ENCODE measurements at places on chromosomes 5 and 9.

DNA sequence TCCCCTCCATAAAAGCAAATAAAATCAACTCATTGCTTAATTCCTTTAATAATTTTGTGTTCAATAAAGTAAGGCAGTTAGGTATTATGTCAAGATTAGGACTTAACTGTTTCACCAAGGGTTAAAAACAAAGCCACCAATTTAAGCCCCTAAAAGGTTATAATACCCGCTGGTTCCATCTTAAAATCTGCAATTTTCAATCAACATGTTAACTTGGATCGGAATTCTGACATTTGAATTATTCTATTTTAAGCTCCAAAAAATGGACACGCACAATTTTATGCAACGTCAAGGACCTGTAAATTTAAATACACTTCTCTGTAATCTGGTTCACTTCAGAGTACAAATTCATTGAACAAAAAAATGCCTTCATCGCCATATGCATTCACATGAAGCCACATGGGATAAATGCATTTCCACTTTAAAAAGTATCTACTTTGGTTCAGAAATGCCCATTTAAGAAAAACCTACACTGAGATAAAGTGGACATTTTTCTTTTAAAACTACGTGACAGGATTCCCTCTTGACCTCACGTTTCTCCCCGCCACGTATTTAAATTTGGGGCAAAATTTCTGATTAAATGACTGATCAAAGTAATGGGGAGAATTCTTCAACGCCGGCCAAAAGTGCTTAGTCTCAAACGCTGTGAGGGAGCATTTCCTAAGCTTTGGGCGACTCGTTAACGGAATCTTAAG is 721 bp downstream of the GIN1 start:
- DNase-seq = no peak

DNA sequence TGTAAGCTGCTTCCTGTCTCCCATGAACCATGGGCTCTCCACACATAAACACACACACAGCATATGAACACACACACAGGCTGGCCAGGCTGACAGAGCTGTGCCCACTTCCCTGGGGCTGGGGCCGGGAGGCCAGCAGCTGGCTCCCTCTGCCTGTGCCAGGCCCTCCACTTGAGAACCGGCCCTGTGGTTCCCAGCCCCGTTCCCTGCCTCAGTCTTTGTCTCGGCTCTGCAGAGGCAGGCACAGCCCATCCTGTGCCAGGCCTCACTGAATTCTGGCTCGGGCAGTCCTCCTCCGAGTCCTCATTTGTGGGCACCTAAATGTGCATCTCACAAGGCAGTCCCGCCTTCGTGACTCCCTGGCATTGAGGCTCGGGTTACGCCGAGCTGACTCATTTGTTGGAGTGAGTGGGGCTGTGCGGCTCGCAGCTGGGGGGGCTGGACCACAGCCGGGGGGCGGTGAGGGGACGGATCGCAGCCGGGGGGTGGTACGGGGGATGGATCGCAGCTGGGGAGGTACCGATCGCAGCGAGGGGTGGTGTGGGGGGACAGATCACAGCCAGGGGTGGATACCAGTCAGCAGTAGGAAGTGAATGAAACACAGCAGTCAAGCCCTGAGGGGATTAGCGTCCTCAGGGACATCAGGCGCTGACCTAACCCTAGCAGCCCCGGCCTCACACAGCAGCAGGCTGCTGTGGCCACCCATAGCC is 72.3 kb downstream of the PSMB7 start:
- DNase-seq = no peak

DNA sequence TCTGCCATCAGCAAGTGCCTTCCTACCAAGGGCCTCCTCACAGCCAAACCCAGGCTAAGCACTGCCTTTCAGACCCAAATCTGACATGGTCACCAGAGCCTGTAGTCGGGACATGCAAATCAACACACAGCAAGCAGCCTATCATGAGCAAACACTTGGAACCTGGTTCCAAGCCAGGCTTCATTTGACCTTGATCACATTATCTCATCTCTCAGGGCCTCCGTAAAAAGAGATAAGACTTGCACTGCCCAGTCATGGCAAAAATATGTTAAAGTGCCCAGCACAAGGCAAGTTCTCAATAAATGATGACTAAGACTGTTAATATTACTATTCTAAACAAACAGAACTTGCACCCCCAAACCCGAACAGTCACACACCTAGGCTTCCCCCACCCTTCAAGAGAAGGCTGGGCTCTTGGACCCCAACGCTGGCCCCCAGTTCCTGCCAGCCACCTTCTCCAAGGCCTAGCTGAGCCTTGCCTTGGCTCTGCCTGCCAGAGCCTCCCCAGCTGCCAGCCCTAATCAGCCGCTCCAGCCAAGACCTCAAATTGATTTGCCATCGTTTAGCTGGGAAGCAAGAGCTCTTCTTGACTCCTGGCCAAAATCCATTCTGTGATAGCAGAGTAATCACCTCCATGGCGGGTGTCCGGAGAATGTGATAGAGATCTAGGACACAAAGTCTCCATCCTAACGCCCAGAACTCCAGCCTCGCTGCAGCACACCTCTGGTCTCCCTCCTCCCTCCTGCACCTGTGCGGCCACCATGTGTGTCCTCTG is 18.7 kb downstream of the CPLX2 start:
- no peak for DNase-seq

DNA sequence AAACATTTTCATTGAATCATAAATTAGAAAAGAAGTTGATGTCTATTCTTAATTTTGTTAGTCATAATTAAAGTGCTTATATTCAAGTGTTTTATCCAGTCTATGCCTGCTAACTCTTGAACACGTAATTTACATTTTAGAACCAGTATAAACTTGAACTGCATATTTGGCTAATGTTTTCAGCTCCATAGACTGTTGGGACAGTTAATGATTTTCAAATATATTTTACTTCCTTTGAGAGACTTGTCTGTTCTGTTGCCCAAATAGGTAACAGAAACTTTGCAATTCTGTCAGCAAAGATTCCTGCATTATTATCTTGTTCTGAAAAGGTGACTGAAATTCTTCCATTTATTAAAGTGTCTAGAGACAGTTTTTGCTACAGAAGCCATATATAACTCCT is 7.8 kb downstream of the ITGA2 start:
- no peak for DNase-seq

GRCh38 chr5:119743927-119744326 is 114.6 kb downstream of the FAM170A start:
- DNase-seq = no peak

DNA sequence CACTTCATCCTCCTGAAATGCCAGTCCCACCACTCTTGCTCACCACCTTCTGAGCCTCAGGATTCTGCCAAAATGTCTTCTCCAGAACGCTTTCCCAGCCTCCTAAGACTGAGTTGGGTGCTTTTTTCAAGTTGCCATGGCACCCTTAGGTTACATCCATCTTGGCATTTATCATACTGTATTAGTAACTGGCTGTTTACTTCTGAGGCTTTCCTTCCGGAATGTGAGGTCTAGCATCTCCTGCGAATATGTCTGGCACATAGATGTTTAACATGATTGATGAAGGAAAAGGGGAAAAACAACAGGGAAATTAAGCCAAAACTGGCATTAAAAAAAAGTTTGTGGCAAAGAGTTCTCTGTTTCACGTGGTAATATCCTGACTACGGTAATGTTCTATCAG is 24.9 kb downstream of the RNF130 start:
- no peak for DNase-seq

DNA sequence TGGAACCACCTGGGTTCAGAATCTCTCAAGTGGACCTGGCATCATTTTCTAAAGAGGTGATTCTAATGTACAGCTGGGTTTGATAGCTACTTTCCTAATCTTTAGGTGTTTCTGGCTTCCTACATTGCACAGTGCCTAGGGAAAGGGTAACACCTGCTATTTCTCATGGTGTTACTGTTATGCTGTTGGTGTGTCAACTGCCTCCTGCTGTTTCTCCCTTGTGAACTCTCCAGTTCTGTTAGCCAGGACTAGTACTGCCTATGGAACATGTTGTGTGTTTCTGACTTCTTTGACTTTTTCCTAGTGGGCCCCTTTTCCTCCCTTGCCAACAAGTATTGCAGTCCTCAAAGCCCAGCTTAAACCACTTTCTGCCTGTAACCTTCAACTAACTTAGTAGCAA is 5.5 kb downstream of the ARHGEF28 start:
- no peak for DNase-seq

DNA sequence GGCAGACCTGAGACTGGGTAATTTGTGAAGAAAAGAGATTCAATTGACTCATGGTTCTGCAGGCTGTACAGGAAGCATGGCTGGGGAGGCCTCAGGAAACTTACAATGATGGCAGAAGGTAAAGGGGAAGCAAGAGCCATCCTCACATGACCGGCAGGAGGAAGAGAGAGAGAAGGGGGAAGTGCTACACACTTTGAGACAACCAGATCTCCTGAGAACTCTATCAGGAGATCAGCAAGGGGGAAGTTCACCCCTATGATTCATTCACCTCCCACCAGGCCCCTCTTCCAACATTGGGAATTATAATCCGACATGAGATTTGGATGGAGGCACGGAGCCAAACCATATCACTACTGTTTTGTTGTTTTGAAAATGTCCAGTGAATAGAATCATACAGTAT is 110.2 kb downstream of the DAPK1 start:
- peak; percentile 46 for DNase-seq

DNA sequence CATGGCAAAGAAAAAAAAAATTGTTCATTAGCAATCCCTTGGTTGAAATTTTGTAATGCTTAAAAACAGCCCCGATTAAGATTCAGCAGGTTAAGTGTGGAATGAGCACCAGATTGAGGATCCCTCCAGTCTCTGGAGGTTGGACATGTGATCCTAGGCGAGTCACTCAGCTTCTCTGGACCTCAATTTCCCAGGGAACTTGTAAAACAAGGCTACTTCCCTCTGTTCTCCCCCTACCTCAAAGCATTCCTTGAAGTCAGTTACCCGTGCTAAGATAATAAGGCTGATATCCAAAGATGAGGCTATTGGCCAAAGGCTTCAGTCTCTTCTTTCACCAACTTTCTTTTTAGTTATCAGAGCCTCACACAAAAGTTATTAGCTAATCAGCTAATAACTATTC is 2.9 kb downstream of the KLHL3 start:
- DNase-seq = no peak

- DNase-seq = no peak
These were observed 243.4 kb upstream of the RPS23 start for GRCh38 chr5:82521431-82522051.

- no peak for DNase-seq
These were observed 11.9 kb downstream of the SPINK6 start for GRCh38 chr5:148214665-148215185.

DNA sequence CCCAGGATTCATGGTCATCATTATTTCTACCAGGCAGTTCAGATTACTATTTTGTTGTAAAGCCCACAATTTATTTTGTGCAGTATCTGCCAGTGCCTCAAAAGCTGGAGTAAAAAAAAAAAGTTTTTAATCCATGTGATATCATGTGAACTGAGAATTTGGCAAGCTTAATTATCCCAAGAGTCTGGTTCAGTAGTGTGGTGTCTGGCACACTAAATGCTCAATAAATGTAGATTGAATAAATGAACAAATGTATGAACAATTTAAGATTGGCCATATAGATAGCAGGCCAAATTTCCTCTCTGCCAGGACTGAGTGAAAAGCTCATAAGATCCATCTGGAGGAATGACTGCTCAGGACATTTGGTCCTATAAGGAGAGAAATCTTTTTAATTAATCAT is 533.0 kb downstream of the TLE1 start:
- no peak for DNase-seq

DNA sequence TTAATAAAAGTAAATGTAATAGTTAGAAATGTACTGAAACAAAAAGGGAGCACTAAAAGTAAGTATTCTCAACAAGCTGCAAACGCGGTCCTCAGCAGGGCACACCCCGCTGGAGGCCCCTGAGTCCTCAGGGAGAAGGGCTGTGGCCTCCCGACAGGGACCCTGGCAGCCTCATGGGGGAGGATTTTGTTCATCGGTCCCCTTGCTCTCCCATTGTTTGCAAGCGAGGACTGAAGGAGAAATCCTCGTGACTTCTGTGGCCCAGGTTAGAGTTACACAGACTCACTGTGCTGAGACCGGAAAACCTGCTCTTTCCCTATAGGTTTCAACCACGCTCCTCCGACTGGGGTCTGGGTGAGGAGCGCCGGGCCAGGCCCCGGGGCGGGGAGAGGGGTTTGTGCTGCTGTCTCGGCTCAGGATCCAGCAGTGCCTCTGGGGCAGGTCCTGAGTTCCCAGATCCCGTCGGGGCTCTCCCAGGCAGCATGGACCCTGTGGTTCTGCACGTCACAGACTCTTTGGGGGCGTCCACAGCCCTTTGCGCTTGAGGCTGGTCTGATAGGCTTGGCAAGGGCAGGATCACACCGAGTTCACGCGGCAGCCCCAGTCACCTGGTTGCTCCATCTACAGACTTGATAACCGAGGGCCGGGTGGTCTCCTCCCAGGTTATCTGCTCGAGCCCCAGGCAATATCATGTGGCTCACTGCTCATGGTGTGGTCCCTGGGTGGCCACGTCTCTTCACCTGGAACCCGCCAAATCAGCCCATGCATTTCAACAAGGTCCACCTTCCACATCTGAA is 38.8 kb downstream of the MRPL36 start:
- no peak for DNase-seq

DNA sequence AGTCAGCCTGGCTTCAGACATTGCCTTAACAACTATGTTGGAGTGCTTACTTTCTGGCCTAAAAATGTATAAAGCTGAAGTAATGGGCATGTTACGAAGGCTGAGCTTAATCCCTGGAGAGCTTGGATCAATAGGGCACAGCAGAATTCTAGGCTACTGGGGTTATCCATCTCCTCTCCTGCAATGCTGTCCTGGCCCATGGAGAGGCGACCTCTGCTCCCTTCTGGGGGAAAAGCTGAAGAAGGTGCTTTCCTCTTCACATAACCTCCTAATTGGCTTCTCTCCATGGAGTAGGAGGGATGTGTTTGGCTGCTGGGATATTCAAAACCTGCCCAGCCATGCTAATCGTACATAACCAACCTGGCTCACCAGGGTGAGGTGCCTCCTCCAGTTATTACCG is 403.5 kb downstream of the DMRT2 start:
- no peak for DNase-seq

GRCh38 chr5:1725641-1726468 is 73.8 kb downstream of the MRPL36 start:
- DNase-seq = no peak

- DNase-seq = no peak
These were observed 984 bp downstream of the STXBP1 start for GRCh38 chr9:127612939-127613582.

DNA sequence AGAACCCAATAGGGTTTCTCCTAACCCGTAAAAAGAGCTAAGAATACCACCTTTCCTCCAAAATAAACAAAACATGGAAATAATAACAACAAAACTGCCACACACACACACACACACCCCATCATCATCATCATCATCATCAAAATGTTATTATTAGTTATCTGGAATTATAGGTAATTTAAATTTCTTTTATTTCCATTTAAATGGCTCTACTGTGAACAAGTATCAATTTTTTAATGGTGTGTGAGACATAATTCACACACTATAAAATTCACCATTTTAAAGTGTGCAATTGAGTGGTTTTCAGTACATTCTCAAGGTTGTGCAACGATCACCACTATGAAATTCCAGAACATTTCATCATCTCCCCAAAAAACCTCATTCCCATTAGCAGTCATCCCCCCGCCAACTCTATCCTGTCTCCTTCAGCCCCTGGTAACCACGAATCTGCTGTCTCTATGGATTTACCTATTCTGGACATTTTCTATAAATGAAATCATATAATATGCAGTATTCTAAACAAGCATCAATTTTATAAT is 172.7 kb downstream of the ROR2 start:
- no peak for DNase-seq

Measured in CD4-positive, alpha-beta T cell treated with Interleukin-4 for 1 hour (primary cell).